ENCODE measurements at places on chromosomes 11 and 22.

GRCh38 chr11:65928667-65929066, 9.4 kb downstream of the DRAP1 start:
- DNase-seq: no peak

GRCh38 chr11:124872280-124872679, 7.0 kb downstream of the ROBO3 start:
- no peak for DNase-seq

DNA sequence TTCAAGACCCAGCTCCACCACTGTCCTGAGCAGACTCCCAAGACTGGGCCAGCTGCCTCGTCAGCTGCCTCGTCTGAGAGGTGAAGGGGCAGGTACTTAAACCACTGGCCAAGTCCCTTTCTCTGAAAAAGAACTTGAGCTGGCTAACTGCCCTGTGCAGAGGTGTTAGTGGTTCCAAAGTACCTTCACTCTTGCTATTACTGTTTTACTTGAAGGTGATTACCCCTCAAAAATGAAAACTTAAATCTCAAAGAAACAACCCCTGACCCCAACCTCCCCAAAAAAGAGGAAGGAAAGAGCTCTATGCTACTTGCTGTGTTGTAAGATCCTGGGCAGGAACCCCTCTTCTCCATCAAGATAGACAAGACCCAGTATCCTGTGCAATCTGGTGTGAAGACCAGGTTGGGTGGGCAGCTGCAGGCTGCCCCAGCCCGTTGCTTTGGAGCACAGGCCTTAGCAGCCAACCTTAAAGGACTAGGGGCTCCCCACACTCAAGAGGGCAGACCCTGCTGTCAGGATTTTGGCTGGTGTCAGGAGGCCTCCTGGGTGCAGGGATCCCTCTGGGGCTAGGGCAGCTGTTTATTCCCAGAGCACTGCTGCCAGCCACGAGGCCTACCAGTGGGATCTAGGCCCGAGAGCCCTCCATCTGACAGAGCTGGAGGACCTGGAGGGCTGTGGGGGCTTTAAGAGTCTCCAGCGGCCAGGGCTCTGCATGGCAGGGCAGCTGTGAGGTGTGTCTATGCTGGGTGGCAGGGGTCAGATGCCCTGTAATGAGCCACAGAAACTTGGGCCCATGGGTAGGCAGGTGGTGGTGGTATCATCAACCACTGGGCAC, 13.0 kb downstream of the GUCD1 start:
- no peak for DNase-seq

DNA sequence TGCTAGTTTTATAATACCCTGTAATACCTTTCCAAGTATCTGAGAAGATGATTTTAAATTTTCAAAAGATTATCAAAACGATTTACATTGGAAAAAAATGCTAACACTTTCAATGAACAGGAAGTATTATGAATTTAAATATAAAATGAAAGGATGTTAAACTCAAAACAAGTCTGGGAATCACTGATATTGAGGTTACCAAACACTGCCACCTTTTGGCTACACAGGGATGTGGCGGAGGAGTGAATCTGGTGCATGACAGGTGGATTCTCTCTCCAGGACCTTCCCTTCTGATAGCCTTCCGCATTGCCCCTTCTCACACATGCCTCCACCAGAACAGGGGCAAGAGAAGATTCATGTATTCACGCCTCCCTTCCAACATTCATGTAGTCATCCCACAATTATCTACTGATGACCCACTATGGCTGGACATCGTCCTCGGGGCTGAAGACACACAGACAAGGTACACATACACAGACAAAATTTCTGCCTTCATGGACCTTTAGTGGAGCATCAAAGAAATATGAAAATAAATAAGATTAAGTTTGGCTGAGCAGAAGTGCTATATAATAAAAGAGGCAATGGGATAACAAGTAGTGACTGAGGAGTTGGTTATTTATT, 34.7 kb downstream of the ATG16L2 start:
- no peak for DNase-seq

GRCh38 chr11:95849087-95849825, 59.0 kb downstream of the CEP57 start:
- DNase-seq: no peak

DNA sequence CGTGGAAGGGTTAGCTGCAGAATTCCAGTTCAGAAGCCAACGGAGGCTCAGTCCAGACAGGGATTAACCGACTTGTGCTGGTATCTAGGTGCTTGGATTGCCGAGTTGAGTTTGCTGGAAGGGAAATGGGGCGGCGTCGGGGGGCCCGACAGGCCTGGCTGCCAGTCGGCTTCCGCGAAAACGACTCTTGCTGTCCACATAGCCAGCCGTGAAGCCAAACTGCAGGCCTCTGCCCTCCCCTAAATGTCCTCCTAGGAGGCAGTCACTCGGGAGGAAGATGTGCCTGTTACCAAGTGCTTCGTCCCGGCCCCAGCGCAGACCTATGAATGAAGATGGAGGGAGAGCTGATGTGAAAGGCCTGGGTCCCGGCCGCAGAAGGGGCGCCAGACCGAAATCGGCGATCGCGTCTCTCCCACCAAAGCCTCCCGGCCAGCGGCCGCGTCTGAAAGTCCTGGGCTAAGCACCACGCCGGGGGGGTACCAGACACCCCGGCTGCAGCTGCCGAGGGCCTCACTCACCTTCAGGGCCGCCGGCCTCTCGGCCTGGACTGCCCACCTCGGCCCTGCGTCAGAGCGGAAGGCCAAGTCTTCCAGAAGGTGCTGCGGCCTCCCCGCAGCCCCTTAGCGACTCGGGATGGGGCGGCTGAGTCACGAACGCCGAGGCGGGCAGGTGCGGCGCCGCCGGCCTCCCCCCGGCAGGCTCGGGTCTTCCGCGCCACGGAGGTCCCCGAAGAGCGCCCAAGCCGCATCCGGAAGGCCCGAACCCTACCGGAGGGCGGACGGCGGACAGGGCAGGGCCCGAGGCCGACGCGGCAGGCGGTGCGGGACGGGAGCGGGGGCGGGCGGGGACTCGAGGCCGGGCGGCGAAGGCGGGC, 7.5 kb downstream of the DPAGT1 start:
- peak; percentile 22 for DNase-seq

GRCh38 chr22:40606306-40606705, 30.2 kb downstream of the MRTFA start:
- no peak for DNase-seq

- DNase-seq: no peak
Observed at GRCh38 chr22:49910229-49911155, 7.7 kb downstream of the ALG12 start.

DNA sequence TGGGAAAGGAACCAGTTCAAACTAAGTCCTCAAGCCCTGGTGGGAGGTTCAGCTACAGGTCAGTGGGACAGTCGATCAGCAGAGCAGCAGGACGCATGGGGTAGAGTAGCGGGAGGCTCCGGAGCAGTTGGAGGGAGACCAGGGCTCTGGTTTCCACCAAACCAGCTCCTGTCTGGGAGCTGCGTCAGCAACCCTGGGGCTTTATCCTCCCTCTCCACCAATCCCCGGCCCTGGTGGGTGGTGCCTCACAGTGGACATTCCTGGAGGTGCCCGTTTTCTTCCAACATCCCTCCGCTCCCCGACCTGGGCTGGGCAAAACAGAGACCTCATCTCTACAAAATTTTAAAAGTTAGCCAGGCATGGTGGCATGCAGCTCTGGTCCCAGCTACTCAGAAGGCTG, 32.4 kb downstream of the ZNF195 start:
- DNase-seq: no peak

DNA sequence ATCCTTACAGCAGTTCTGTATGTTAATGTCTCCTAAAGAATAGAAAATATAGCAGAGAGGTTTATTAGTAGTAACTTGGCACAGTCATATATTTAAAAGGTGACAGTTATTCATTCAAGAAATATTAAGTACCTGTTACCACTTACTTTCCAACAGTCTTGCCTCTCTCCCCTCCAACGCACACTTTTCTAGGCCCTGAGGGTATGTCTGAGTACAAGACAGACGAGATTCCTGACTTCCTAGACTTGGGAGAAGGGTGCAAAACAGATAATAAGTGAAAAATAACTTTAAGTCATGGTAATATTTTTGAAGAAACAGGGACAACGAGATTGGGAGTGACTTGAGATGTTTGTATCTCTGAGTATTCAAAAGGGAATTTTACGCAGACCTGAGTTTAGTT, 1.6 kb downstream of the EIF3L start:
- no peak for DNase-seq

DNA sequence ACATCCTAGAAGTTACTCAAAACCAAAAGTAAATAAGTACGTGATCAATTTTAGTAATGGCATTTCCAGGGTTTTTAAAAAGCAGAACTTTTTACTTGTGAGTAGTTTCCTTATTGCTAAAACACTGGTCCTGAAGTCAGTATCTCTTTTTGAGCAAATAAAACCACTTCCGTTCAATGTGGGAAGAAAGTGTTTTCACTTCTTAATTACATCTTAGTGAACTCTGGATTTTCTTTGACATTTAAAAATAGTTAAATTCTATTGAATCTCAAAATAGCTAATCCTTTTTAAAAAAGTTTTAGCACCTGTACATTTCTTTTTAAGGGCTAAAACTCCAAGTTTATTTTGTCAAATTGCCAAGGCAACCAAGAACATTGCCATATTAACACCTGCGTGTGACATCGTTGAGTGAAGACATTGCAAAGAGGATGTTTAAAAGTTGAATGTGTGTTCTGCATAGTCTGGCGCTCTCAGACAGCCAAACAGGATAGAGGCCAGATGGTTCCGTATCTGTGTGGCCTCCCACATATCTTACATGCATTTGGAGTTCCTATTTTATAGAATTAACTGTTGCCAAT, 17.2 kb upstream of the OR5B21 start:
- DNase-seq: peak; percentile 45

DNA sequence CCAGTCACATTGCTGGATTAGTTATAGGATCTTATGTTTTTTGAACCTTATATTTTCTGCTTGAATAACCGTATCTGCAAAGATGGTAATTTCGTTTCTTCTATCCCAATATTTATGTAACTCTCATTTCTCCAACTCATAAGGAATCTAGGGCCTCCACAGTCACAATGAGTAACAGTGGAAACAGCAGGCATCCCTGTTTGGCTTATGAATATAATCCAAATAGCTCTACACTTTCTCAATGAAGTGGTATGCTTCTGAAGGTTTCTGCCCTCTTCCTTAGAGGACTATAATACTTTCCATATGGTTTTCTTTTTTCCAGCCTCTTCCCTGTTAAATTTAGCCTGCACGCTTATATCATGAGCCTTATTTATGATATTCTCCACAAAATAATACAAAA, 16.5 kb downstream of the ATP6V1E1 start:
- no peak for DNase-seq

DNA sequence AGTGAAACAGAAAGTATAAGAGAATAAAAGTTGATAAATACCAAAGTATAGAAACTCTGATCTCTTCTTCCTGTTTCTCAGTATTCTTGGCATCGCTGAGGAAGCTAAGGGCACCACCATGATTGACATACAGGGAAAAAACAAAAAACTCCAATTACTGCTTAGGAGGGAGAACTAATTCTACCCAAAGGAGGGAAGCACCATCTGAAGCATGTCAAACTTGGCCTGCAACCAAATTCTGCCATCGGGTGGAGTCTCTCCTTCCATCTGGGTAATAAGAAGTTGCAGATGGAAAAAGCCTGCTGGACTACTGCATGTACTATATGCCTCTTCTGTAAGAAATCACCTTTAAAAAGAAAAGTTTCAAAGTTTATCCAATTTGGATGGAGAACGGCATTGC, 30.5 kb upstream of the PPP2R1B start:
- no peak for DNase-seq

DNA sequence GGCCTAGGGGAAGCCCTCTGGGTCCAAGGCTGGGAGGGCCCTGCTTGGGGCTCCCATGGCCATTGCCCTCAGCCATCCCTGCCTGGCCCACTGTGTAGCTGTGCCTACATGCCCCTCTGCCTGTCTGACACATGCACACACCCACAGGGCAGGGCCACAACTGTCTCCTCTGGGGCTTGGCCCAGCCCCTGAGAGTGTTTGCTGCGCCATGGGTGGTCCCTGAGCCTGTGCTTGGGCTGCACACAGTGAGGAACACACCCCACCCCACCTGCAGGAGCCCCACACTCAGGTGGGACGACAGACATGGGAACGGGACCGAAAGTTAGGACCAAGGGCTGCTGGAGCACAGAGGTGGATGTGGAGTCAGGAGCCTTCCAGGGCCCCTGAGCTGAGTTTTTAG, 489.5 kb downstream of the TBC1D22A start:
- DNase-seq: no peak

DNA sequence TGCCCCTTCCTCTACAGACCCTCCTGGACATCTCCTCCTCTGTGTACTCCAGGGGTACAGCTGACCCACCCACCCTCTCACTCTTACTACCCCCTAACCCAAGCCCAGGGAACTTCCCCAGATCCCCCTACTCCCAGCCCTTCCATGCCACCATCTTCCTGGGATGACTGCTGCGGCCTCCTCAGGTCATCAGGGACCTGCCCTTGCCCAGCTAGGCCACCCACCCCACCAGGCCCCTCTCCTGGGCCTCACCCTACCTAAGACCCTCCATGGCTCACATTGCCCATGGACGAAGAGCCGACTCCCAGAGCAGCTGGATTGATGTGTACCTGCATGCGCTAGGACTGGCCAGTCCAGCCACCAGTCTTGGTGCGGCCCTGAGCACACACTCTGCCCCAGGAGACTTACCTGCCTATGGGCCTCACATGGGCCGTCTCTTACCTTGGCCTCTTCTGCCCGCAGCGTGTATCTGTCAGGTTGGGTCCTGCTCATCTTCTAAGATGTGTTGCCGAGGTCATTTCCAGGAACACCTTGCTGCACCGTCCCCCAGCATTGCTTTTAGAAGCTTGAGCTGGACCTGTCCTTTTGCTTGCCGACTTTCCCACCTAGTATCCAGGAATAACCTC, 2.0 kb upstream of the CLDN5 start:
- DNase-seq: no peak

- DNase-seq: no peak
Observed at GRCh38 chr22:38455530-38456271, 702 bp upstream of the KCNJ4 start.

- no peak for DNase-seq
Observed at GRCh38 chr22:47705350-47705749, 942.9 kb downstream of the TBC1D22A start.

DNA sequence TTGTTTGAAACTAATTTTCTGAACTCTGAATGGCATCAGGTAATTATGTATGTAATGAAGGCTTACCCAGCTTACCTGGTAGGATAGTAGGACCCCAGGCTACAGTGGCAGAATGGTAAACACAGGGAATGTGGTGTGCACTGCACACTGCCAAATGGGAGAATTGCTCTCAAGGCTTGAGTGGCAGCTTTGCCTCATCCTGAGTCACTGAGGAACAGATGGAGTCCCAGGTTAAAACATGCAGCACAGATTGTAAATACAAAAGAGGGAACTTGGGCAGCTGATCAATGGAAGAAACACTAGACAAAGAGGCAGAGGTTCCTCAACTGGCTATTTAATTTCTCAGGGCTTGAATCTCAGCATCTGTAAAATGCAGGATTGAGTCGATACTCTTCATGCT, 24.4 kb downstream of the GPR83 start:
- no peak for DNase-seq

- no peak for DNase-seq
Observed at GRCh38 chr11:87356428-87356827, 318.7 kb downstream of the TMEM135 start.

Measured in T-helper 2 cell (primary cell).